ENCODE measurements at places on chromosomes 3 and 15.

- DNase-seq, result no peak
Measured at GRCh38 chr3:117192888-117193287, 483.3 kb downstream of the TUSC7 start.

DNA sequence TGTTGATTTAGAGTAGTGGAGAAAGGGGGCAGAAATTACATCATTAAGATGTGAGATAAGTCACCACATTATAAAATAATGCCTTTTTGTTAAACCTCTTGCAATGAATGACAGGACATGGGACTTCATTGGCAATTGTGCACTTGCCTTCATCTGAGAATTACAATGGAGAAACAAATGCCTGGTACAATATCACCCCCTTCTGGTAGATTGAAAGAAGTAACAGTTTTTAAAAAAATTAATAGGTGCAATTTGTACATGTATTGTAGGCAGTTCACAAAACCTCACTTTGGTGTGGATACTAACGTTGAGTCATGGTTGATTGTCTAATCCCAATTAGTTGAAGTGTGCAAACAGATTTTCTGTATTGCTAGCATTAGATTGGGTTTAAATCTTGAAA is 4.6 kb upstream of the P2RY14 start:
- no peak for DNase-seq

GRCh38 chr3:122789585-122790273 is 3.9 kb downstream of the HSPBAP1 start:
- DNase-seq, result no peak

DNA sequence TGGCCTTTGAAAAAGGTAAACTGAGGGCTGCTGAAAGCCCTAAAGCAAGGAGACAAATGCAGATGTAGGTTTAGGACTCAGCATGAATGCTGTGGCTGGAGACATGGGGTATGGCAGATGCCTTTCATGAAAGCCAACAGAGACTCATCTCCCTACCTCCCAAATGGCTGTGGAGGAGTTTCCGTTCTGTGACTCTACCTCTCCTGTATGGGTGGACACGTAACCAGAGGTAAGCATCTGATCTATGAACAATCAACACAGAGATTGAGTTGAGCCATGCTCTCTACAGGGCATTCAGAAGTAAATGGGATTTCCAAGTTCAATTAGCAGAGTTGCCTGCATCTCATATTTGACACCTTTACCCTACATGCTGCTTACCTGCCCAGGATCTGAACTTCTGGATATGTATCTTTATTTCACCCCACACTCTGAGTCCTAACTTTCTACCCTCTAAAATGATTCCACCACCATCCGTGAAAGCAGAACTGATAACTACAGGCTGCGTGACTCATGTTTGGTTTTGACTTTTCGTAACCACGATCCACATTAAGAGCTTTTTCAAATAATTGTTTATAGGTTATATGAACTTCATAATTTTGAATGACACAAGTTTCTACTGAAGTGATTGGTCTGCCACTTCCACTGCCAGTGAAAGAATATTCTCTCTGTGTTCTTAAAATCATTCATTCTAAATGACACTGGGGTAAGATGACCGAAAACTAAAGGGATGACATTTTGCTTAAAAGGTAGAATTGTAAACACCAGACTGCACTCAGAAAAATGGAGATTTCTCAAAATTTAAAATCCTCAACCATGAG is 1058.7 kb downstream of the FHIT start:
- DNase-seq, result no peak

- DNase-seq, result no peak
Measured at GRCh38 chr3:102727340-102727739, 292.5 kb downstream of the ZPLD1 start.

DNA sequence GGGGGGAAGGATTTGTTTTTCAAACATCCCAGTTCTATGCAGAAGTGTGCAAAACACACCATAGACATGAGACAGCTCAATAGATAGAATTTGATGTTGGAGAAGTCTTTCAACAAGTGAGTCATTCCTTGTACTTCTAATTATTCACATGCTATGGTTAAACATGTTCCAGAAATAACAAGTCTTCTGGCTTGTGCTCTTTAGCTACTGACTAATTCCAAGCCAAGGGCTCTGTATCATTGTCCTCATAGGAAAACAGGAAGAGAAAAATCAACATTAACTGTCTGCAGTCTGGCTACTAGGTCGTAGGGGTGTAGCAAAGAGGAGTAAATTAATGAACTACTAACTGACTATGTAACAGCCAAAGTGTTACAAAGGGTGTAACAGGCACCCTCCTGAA is 25.8 kb downstream of the LDHAL6B start:
- DNase-seq, result no peak

- no peak for DNase-seq
Measured at GRCh38 chr15:45650889-45651525, 16.2 kb downstream of the SQOR start.

All from activated CD4-positive, alpha-beta T cell treated with anti-CD3 and anti-CD28 coated beads for 24 hours (primary cell).